ENCODE measurements at places on chromosomes 6 and 20.

- DNase-seq, result no peak
Measured at GRCh38 chr6:73983367-73983766, 287.4 kb downstream of the CD109 start.

GRCh38 chr6:105911106-105911629 is 175.0 kb upstream of the PRDM1 start:
- DNase-seq, result no peak

GRCh38 chr20:49603209-49603627 is 35.3 kb upstream of the PTGIS start:
- no peak for DNase-seq

- DNase-seq, result no peak
Measured at GRCh38 chr6:47836639-47837038, 54.8 kb downstream of the OPN5 start.

GRCh38 chr20:44646641-44647274 is 4.7 kb downstream of the ADA start:
- no peak for DNase-seq

- DNase-seq, result peak; percentile 52
Measured at GRCh38 chr20:51456511-51457509, 85.7 kb downstream of the NFATC2 start.

- DNase-seq, result no peak
Measured at GRCh38 chr6:158765499-158766068, 53.6 kb downstream of the EZR start.

DNA sequence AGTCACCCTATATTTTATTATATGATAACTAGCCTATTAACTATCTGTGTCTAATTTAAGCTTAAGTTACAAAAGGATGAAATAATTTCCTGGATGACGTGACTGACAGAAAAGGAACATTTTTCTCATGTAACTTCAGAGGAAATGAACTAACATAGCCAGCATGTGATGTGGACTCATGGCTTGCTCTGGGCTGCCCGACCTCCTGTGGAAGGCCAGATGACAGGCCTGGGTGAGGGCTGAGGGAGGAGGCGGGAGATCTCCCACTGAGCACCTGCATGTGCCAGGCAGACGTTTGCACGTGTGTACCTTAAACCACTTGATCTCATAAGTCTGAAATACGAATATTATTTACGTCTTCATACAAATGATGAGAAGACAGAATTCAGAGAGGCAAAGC is 321.1 kb downstream of the SYNE1 start:
- no peak for DNase-seq

DNA sequence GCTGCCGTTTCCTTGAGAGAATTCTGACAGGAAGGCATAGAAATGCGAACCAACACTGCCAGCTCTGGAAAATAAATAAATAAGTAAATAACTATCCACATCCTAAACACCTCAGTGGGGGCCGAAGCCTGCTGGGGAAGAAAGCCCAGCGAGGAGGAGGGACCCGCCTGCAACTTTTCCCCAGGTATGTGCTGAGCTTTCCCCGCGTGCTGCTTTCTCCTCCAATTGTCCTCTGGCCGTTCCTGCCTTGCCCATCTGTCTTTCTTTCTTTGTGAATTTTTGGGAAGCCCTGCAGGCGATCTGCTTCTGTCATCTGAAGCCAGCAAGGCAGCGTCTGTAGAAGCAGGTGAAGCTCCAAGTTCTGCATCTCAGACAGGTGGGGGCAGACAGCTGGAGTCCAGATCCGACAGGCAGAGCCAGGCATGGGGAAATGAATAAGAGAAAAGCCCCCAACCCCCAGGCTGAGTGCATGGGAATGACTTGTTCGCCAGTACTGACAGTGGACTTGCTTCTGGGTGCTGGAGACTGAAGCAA is 49.2 kb upstream of the IL17A start:
- DNase-seq, result no peak

DNA sequence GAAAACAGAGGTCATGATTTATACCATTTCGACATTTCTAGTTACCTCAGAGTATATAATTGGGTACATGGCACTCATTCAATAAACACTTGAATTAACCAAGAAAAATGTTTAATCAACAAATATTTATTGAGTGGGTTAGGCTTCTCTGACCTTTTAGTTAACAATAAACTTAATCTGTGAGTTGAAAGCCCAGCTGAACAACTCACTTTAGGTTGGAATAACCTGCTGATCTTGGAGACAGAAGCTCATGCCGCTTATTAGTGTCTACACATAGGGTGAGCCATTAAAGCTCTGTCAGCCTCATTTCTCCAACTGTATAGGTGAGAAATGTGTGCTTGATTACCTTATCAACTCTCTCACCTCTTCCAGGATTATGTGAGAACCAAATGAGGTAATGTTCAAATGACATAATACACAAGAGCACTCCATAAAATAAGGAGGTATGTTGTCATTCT is 98.2 kb upstream of the DTNBP1 start:
- no peak for DNase-seq

DNA sequence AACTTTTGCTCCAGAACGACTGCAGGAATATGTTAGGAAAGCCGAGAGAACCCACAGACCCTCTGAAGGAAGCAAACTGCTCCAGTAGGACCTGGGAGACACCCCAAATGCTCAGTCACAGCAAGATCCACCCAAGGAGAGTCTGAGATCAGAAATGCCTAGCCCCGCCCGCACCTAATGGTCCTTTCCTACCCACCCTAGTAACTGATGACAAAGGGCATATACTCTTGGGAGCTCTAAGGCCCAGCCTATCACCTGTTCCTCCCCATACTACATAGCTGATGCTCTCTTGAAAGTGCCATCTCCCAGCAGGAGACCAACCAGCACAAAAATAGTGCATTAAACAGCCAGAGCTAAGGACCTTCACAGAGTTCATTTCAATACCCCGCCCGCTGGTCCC is 67.6 kb downstream of the CD2AP start:
- DNase-seq, result no peak

- DNase-seq, result no peak
Measured at GRCh38 chr6:161268531-161269210, 5.2 kb downstream of the AGPAT4 start.

GRCh38 chr20:45097485-45098102 is 3.3 kb downstream of the KCNS1 start:
- no peak for DNase-seq

- no peak for DNase-seq
Measured at GRCh38 chr6:42106112-42107023, 36.1 kb downstream of the C6orf132 start.

- DNase-seq, result no peak
Measured at GRCh38 chr20:63066506-63067265, 59.9 kb upstream of the BHLHE23 start.

- DNase-seq, result no peak
Measured at GRCh38 chr6:25334793-25335192, 55.6 kb downstream of the CARMIL1 start.

- DNase-seq, result no peak
Measured at GRCh38 chr20:40368876-40369275, 320.2 kb downstream of the MAFB start.

DNA sequence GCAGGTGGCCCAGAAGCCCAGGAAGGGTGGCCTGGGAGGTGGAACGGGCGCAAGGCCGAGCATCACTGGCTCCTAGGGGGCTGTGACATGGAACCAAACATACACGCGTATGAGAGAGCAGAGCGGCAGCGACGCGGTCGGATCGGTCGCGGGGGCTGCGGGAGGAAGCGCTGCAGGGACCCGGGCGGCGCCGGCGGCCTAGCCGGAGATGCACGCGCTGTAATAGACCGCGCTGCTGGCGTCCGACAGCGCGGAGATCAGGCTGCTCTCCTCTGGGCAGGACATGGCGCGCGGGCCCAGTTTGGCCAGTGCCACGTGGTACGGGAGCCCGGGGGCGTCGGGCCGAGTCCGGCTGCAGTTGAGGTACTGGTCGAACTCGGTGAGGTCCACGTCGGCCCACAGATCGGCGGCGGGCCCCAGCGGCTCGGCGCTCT is 1.5 kb downstream of the SOX18 start:
- no peak for DNase-seq

- no peak for DNase-seq
Measured at GRCh38 chr6:5763407-5763806, 243.3 kb downstream of the NRN1 start.

- no peak for DNase-seq
Measured at GRCh38 chr6:153790048-153790447, 249.0 kb upstream of the OPRM1 start.

- no peak for DNase-seq
Measured at GRCh38 chr6:6660339-6661045, 72.0 kb downstream of the LY86 start.

DNA sequence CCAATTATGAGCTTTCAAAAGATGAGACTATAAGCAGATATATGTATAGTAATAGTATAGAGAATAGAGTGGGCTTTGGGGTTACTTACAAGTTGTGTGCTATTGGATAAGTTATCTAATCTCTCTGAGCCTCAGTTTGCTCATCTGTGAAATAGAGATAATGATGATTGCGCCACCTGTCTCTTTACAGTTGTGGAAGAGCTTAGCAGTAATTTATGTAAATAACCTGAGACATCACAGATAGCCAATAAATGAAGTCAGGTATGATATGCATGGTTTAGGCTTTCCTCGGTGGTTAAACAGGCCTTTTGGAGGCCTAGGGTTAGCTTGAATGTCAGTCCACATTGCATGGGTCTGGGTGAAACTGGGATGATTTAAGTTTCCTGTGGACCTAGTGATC is 29.8 kb upstream of the SCUBE3 start:
- no peak for DNase-seq

DNA sequence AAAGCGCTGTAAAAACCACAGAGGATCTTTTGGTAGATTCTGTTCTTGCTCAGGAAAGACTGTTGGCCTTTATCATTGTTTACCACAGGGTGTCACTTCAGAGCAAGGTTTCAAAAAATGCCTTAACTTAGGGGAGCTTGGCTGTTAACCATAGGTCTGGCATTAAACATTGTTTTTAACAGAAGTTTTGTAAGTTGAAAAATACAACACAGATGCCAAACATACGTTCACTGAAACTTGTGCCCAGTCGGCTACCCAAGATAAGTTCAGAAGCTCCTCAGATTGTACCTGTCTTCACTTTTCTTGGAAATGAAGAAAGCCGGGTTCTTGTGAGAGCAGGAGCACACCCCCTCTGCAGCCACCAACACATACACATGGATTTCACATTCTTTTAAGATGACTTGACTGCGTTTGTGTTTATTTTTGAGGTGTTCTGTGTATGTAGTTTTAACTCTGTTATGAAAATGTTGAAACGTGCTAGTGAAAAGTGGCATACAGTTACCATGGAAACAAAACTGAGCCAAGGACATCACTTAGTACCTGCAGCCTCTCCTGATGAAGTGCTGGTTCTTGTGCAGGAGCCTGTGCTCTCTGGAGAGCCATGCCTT is 64.9 kb downstream of the SYCP2L start:
- no peak for DNase-seq

- DNase-seq, result no peak
Measured at GRCh38 chr6:51025082-51025777, 206.6 kb downstream of the TFAP2B start.
